ENCODE measurements at places on chromosomes 7 and 10.

- no peak for DNase-seq
These were observed 161.3 kb upstream of the YAE1 start for GRCh38 chr7:39404907-39405306.

- DNase-seq, result no peak
These were observed 197.3 kb downstream of the PCLO start for GRCh38 chr7:82965088-82966036.

- no peak for DNase-seq
These were observed 375 bp upstream of the GATAD1 start for GRCh38 chr7:92446869-92447344.

- no peak for DNase-seq
These were observed 4.6 kb downstream of the TECTB start for GRCh38 chr10:112287844-112288243.

DNA sequence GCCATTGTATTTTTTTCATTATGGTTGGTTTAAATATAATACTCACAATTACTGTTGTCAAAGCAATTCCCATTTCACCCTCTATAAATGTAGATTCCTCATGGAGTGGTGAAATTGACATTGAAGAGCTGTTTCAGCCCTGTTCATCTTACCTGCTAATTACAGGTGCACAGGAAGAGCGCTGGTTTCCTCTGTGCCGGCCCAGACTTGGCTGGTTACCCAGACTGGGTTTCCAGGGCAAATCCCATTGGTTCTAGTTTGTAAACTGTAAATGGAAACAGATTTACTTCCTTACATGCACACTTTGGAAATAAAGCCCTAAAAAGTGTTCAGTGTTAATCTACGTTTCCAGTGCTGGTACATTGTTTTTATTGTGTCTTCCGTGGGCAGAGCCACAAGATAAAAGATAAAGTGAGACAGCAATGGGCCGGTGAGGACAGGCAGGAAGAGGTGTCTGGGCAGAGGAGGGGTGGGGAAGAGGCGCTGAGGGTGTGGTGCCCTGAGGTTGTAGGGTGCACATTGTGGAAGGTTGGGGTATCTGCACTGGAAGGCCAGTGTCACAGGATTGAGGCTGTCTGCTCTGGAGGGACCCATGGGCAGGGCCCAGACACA is 71.6 kb upstream of the ZPBP start:
- peak; percentile 18 for DNase-seq
